ENCODE measurements at places on chromosomes 4 and X.

- no peak for DNase-seq
Measured at GRCh38 chr4:176964116-176964691, 171.5 kb upstream of the VEGFC start.

GRCh38 chr4:52743444-52744019 is 7.7 kb downstream of the ERVMER34-1 start:
- no peak for DNase-seq

- no peak for DNase-seq
Measured at GRCh38 chr4:48243429-48243828, 26.2 kb downstream of the TEC start.

DNA sequence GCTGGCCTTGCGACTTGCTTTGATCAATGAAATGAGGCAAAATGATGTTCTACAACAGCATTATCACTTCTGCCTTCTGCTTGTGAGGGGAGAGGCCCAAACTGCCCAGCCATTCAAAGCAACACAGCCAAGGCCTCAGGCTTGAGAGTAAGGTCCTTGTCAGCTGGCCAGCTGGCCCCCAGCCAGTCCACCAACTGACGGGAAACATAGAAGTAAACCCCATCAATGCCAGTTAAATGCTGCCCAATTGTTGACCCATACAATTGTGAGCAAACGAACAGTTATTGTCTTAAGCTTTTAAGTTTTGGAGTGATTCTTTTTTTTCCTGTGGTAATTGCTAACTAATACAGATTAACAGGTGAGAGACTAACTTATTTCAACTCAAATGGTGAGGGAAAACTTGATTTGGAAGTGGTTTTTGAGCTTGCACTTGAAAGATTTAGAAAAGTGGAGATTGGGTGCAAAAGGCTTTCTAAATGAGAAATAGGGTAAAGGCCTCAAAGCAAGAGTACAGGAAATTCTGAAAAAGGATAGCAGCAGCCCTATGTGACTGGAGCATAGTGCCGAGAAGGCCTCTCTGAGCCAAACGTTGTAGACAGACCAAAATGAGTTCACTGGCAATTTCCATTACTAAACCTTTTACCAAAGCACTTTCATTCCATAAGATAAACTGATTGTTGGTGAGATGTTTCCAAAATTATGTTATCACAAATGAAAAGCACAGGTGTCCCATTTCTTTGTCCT is 66.9 kb downstream of the ARHGEF38 start:
- no peak for DNase-seq

DNA sequence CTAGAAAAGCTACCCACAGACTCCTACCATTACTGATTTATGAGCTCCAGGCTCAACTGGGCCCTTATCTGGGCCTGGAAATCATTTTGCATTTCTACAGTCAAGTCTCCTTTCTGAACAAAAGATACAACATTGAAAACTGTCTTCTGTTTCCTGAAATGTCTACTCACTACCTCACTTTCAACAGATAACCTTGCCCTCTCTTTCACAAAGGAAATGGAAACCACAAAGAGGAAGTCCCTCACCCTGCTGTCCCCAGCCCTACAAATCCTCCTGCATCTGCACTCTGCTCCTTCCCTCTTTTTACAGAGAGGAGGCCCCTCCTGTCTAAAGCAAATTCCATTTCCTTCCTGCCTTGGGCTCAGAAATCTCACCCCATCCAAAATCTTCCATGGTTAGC is 24.8 kb upstream of the CYBB start:
- DNase-seq: no peak

- no peak for DNase-seq
Measured at GRCh38 chr4:99324979-99325378, 3.8 kb upstream of the ADH1B start.

- DNase-seq: no peak
Measured at GRCh38 chr4:28250646-28251045, 1390.0 kb downstream of the STIM2 start.

DNA sequence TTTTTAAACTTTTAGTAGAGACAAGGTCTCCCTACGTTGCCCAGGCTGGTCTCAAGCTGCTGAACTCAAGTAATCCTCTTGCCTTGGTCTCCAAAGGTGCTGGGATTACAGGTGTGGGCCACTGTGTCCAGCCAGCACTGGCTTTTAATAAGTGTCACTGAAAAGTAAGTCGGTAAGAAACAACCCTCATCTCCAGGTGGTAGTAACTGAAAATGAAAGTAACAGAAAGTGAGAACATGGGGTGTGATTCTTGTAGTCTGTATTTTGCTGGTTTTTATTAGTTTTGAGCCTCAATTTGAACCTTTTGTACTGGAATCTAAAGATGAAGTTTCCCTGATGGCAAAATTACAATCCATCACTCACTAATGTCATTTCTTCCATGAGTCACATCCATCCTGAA is 238.1 kb upstream of the AGA start:
- DNase-seq: no peak

DNA sequence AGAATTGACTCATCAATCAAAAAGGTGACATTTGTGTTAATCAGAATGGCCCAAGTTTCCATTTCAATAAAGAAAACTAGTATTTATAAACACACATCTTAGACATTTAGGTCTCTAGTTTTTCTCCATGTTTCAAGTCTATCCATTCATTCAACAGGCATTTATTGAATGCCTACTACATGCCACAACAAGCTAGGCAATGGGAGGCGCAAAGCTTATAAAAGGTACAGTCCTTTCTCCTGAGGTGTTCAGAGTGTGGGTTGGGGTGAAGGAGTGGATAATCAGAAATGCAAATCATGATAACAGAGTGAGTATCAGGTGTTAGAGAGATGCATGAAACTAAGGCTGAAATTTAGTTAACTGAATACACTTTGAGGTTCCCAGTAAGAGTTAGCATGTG is 78.0 kb downstream of the HCCS start:
- no peak for DNase-seq

DNA sequence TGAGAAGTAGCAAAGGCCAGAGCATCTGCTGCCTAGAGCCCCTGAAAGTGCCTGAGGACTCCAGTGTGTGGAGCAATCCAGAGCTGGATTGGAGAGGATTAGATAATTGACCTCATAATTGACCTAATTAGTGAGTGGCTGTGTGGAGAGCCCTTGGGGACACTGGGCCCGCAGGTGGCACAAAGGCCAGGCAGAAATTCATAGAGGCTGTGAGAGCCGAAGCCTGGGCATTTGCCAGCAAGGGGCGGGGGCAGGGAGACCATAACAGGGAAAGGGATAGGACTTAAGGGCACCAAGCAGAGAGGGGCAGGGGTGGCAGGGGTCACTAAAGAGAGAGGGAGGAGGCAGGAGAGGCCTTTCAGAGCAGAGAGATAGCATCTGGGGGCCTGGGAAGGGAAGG is 45.3 kb downstream of the EFNB1 start:
- DNase-seq: no peak

GRCh38 chrX:18687856-18688495 is 16.1 kb upstream of the RS1 start:
- DNase-seq: no peak

GRCh38 chr4:159205466-159205865 is 102.6 kb downstream of the RAPGEF2 start:
- no peak for DNase-seq

- DNase-seq: no peak
Measured at GRCh38 chrX:105695451-105695850, 126.9 kb upstream of the NRK start.

DNA sequence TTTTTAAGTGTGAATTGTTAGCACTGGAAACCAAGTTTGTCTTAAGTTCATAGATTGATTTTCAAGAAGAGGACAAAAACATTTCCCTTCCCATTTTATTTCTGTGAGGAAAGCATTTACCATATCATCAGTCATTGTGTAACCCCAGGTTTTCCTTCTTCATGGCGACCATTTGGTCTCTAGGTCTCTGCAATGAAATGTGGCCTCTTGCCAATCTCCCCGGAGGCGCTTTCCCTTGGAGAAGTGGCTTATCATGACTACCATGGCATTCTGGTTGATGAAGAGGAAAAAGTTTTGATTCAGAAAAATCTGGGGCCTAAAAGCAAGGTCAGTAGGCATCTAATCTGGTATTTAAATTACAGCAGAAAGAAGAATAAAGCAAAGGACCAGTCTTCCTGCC is 54.4 kb downstream of the ADD1 start:
- DNase-seq: no peak

DNA sequence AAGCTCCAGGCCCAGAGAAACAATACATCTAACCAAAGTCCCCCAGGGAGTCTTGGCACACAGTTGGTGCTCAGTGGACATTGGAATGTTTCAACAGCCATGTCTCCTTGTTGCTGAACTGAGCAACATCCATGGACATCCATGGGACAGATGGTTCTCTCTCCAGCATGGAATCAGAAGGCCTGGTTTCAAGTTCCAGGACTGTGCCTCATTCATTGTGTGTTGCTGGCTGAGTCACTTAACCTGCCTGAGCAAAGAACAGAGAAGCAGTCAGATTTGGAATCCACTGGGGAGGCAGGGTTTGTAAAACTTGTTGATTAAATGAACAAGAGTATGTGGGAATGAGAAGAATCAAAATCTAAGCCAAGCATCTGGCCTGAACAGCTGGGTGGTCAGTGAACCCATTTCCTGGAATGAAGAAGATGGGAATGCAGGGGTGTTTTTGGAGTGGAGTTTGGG is 147.9 kb downstream of the CHIC2 start:
- no peak for DNase-seq

DNA sequence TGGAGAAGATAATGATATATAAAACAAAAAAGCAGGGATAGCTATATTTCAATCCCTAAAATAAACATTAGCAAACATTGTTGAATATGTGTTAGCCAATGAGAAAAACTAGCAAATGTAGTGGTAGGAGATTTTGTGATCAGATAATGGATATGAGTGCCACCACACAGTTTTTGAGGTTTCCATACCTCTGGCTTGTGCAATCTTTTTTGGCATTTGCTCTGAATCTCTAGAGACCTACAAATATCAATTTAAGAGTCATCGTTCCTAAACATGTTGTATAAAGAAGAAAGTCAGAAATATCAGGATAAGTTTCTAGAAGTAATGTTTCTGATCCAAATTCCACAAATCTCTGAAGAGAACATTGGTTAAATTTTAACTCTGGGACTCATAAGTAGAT is 308.7 kb downstream of the PDGFC start:
- no peak for DNase-seq

DNA sequence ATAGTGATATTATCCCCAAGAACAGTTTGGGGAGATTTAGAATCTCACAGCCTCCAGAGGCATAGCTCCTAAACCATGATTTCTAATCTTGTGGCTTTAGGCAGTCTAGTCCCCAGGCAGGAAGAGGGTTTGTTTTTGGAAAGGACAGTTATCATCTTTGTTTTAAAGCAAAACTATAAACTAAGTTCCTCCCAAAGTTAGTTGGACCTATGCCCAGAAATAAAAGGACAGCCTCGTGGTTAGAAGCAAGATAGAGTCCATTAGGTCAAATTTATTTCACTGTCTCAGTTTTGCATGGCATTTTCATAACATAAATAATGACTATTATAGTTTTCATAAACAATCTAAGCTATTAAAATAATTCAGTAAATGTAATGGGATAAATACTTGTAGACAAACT is 120.5 kb downstream of the MAGEC2 start:
- no peak for DNase-seq

DNA sequence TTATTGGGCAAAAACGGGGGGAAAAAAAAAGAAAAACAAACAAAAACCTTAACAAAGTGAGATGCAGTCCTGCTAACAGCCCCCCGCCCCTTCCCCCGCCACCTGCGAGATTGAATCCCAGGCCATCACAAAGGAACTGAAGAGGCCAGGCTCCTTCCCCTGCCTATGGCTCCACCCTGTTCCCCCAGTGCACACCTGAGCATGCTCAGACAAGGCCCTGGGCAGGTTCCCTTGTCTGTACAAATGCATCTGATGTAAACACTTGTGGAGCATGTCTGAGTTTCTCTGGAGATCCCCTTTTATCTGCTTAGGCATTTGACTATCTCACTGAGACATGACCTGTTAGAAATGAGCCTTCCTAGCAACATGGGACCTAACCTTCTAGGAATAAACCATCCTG is 983.7 kb upstream of the PABPC4L start:
- DNase-seq: no peak

DNA sequence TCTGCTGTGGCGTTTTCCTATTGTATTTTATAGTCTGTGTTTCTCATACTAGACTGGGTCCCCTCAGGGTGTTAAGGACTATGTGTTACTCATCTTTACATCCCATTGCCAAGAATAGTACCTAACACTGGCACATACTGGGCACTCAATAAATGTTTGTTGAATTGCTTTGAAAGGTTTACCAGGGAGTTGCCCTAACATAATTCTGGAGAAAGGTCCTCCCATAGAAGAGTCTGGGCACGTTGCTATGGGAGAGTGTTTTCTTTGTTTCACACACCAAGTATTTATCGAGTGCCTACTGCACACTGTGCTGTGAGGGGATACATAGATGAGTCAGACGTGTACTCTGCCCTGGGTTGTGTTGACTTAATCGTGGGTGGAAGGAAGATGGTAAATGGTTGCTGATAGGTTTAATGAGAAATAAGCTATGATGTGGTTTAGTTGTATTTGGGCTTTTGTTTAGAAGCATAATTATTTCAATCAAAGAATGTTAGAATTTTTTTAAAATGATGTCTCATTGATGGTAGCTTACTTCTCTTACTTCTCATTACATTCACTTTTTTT is 42.9 kb downstream of the AFF1 start:
- DNase-seq: no peak

DNA sequence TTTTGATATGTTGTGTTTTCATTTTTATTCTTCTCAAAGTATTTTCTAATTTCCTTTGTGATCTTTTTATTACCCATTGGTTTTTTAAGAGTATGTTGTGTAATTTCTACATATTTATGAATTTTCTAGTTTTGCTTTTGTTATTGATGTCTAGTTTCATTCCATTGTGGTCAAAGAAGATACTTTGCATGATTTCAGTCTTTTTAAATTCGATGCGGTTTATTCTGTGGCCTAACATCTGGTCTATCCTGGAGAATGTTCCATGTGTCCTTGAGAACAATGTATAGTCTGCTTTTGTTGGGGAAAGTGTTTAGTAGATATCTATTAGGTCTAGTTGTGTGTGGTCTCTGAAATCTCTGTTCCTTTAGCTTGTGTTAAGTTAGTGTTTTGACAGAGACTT is 46.2 kb downstream of the PPEF1 start:
- DNase-seq: no peak

GRCh38 chr4:183797445-183798300 is 107.4 kb upstream of the STOX2 start:
- DNase-seq: no peak

DNA sequence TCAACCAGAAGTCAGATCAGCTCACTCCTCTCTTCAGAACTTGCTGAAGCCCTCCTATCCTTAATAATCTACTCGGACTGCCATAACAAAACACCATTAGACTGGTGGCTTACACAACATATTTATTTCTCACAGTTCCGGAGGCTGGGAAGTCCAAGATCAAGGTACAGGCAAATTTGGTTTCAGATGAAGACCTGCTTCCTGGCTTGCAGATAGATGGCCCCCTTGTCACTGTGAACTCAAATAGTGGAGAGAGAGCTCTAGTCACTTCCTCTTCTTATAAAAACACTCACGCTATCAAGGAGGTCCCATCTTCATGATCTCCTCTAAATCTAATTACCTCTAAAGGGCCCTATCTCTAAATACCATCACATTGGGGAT is 125.1 kb downstream of the CAMK2D start:
- DNase-seq: no peak

- no peak for DNase-seq
Measured at GRCh38 chr4:11791797-11792196, 363.1 kb upstream of the HS3ST1 start.

GRCh38 chrX:110706446-110706845 is 89.2 kb downstream of the CHRDL1 start:
- DNase-seq: no peak
